NCI-H510A (cell line): ENCODE measurements at places on chromosomes 6 and 20.

- DNase-seq: no peak
These were observed 2.8 kb upstream of the CYP24A1 start for GRCh38 chr20:54176610-54177009.

- DNase-seq: no peak
These were observed 117.6 kb downstream of the EPB41L2 start for GRCh38 chr6:130945401-130945919.

GRCh38 chr20:55919956-55920355, 85.4 kb downstream of the CBLN4 start:
- DNase-seq: no peak

DNA sequence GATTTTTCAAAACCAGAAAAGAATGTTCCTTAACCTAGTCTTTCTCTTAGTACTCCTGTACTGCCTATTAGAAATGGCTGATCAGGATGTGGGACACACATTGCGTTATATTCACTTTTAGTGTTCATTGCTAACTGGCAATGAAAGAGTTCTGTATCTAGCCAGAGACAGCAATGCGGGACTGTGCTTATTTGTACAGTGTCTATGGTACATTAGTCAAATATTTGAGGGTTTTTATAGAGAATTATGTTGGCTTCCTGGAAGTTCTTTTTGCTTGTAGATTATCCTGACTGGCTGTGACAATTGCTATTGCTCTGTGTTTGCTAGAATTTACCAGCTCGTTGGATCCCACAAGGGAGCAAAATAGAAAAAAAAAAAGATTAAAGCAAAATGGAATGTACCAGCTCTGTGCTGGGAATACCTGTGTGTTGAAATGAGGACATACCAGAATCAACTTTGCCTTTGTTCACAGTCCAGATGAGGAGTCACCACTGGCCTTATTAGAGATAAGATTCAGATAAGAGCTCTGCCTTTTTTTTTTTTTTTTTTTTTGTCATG, 22.4 kb upstream of the IFNGR1 start:
- no peak for DNase-seq

DNA sequence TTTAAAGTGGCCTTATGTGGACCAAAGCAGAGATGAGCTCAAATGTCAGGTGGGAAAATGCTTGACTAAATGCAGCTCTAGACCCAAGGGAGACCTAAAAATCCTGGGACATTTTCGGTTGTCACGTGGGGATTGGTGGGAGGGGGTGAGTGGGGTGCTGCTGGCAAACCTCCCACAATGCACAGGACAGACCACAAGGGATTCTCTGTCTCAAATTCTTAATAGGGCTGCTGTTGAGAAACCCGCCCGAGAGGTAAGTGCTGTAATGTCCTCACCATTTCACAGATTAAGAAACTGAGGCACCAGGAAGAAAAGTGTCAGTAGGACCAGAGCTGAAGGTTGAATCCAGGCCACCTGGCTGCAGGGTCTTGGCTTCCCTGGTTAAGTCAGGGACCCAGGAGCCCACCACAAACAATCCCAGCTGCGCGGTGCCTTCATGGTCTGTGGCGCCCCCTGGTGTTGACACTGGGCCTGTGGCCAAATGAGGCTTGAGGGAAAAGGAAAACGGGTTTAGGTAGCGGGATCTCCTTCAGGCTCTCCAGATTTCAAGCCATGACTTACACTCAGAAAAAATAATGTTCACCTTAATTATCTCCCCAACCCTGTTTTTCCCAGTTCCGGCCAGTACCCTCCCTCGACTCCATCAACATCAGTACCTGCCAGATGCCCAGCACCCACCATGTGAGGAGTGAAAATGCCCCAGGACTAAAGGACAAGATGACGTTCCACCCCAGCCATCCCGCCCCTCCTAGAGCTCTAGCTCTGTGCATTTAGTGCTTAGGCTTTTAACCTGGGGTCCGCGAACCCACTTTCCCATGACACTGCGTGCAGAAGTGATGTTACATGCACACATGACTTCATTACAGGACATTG, 7.2 kb downstream of the HLA-G start:
- DNase-seq: no peak

DNA sequence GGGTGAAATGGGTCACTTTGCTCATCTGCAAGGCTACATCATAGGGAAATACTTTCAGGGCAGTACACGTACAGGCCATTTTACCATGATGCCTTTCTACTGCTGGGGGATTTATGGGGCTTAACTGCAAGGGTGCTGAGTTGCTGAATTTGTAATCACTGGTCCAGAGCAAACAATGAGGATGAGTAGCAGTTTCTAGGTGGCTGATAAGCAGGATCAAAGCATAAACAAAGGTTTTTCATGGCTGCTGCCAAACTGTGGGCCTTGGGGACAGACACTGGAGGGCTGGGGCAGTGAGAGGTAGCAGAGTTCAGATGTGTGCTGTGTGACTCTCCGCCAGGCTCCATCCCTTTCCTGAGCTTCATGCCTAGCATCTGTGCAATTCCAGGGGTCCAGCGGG, 68.3 kb downstream of the CNBD2 start:
- no peak for DNase-seq

GRCh38 chr6:30548375-30548774, 7.9 kb downstream of the GNL1 start:
- no peak for DNase-seq

DNA sequence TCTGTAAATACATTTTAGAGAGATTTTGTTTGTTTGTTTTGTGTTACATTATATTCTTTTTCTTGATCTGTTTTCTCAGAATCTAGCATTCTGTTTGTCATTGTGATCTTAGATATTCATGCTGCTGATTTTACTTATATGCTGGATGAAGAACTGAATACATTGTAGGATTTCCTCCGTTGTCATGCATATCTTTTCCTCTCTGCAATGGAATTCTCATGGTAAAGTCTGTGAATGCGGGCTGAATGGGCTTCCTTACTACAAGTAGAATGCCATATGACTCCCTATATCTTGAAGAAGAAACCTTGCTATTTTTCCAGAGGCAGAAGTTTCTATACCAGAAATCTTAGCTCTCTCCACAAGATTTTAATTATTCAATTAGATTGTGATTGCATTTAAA, 2.4 kb upstream of the DEFB114 start:
- DNase-seq: no peak

DNA sequence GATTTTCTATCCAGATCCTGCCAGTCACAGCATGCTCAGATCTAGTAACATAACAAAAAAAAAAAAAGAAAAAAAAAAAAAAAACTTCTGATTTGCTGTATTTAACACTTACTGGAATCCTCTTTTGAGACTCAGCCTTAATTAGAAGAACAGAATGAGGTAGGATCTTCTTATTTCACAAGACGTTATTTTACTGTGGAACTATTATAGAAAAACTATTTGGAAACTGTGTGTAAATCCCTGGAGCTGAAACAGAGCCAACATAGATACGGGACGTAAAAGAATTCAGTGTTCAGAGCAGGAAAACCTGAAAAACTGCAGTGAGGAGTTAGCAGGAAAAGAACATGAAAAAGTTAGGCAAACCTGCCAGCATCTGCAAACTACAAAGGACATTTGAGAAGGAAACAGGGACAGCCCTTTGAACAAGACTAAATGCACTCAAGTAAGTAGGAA, 3.4 kb upstream of the ZNF217 start:
- no peak for DNase-seq

- DNase-seq: no peak
These were observed 57.3 kb downstream of the LINC00237 start for GRCh38 chr20:21048841-21049273.

DNA sequence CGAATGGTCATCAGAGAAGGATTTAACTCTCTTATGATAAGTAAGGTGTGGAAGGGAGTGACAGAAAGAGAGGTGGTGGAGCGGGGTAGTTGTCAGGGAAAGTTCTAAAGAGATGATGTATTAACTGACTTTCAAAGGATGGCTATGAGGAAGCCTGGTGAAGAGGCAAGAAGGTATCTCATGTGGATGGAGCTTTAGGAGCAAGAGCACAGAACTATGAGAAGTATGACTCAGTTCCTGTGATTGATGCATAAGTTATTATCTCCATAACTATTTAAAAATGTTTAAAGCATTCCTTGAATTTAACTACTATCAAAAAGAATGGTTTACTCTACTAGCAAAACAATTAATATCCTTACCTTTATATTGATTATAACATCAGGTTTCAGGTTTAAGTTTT, 28.8 kb downstream of the AK9 start:
- no peak for DNase-seq

- no peak for DNase-seq
These were observed 2.7 kb downstream of the FAM110A start for GRCh38 chr20:836190-836589.

DNA sequence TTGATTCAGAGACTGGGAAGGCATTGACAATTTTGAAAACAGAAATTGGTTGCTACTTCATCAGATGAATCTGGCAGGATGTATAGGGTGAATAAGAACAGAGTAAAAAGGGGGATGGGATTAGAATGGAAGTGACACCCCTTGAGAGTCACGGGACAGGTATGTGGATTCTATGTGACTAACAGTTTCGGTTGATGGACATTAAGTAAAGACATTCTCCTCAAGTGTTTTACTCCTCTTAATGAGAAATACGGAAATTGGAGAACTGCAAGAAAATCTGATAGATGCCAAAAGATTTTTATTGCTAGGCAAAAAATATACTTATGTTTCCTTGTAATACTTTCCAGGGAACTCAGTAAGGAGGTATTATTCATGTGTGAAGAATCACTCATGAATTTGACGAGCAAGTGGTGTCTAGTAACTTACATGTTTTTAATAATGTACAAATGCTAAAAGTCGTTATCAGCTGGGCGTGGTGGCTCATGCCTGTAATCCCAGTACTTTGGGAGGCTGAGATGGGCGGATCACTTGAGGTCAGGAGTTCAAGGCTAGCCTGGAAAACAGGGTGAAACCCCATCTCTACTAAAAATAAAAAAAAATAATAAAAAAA, 135.8 kb downstream of the KIF16B start:
- no peak for DNase-seq

- DNase-seq: no peak
These were observed 61.0 kb upstream of the NKAIN2 start for GRCh38 chr6:123742626-123743025.

GRCh38 chr6:17393892-17394631, 667 bp downstream of the CAP2 start:
- DNase-seq: no peak

DNA sequence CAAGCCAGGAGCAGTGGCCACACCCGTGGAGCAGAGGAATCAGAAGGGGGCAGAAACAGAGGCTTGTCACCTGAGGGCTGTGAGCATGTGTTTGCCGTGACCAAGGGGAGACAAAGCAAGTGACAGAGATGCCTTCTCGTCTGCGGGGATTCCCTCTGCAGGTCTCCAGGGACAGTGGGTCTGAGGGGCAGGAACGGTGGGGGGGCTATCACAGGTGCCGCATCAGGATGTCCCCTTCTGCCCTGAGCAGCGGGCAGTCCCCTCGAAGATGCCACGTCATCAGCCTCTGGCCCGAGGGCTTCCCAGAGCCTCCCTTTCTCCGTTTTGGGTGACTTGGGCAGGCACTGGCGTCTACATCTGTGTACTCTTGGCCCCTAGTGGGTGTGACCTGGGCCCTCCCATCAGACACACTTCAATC, 338.7 kb downstream of the PREX1 start:
- no peak for DNase-seq

- DNase-seq: no peak
These were observed 344.1 kb downstream of the CDC5L start for GRCh38 chr6:44731485-44732095.

- DNase-seq: no peak
These were observed 441.3 kb downstream of the CDC5L start for GRCh38 chr6:44828780-44829179.
